NCI-H524 treated with DMSO at 0.1 percent for 48 hours (cell line): ENCODE measurements at places on chromosomes 13 and 19.

GRCh38 chr19:54916822-54917221 is 10.9 kb downstream of the NCR1 start:
- DNase-seq = no peak

DNA sequence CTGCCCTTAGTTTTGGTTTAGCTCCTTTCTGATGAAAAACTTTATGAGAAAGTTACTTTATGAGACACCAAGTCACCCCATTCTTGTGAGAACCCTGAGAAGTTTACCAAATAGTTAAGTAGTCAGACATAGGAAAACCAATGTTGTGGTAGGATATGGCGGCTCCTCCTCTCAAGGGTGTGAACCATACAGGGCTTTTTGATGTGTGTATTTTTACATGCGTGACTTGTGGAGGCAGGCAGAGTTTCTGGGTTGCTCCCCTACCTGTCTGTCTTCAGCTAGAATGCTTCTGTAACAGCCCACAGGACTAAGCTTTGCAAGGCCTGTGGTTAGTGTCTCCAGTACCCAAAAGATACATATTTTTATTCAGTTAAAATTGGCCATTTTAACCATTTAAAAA is 18.3 kb downstream of the UBAC2 start:
- no peak for DNase-seq

DNA sequence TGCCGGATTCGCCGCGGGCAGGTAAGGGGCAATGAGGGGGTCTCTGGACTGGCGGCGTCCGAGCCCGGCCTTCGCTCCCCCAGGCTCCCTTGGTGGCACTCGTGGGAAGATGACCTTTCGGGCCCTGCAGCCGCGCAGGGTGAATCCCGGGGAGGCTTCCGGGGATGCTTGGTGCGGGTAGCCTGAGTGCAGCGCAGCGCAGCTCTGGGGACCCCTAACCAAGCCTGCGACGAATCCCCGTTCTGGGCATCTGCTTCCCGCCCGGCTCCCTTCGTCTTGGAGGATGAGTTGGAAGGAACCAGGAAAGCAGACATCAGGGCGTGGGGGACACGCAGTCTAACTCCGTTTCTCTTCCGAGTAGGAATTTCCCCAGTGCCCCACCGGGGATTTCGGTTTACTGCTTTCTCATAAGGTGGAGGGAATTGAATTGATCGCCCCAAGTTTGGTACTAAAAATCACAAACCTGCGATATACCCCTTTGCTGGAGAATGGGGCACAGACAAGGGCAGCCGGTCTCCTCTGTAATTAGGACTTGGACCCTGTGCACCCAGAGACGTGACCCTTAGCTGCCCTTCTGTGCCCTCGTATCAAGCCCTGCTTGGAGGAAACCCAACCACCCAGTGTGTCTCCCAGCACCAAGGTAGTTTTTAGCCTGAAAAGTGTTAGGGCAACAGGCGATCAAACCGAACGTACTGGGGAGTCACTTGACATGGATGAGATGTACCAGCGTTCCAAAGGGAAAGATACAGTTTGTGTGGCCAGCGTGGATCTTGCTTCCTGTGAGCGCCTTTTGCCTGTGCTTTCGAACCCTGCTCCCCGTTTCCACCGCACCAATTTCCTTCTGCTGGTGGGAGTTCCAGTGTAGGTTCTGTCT is 1.0 kb downstream of the GPC5 start:
- DNase-seq = no peak

DNA sequence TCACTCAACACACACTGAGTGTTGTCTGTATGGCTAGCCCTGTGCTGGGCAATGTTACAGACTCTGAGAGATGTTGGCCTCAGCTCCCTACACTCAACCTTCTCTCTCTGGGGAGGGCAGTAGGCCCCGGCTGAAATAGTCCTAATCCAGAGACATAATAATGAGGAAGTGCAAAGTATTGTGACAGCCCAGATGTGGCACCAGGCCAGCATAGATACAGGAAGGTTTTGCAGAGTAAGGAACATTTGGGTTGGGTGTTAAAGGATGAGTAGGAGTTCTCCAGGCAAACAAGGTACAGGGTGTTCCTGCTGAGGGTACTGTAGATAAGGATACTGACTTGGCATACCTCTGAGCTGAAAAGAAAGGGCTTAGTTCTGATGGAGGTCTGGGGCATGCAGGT is 2.4 kb downstream of the LIN7B start:
- no peak for DNase-seq

DNA sequence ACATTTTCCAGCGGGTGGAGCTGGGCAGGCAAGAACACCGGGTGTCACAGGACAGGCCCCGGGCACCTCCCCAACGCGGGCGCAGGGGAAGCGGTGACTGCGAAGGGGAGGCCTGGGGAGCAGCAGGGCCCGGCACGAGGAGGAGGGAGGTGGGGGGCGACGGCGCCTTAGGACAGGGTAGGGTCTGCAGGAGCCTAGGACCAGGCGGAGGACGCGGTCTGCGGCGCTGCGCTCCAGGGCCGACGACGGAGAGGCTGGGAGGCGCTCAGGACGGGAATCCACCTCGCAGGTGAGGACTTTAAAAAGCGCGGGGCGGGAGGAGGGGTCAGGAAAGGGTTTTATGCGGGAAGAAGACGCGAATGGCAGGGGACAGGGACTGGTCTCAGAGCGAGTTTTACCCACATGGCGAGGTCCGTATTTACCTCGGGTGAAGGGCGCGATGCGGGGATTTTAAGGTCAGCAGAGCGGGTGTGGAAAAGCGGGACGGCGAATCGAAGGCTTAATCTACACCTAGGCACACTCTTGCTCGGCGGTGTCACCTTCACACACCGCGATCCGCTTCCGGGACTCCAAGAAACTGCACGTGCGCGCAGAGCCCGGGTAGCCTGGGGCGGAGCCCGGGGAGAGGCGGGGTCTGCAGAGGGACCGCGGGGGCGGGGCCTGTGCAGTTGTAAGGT is 13.5 kb downstream of the ERVV-2 start:
- DNase-seq = no peak

- DNase-seq = no peak
Measured at GRCh38 chr19:50858886-50859285, 4.2 kb downstream of the KLK3 start.

DNA sequence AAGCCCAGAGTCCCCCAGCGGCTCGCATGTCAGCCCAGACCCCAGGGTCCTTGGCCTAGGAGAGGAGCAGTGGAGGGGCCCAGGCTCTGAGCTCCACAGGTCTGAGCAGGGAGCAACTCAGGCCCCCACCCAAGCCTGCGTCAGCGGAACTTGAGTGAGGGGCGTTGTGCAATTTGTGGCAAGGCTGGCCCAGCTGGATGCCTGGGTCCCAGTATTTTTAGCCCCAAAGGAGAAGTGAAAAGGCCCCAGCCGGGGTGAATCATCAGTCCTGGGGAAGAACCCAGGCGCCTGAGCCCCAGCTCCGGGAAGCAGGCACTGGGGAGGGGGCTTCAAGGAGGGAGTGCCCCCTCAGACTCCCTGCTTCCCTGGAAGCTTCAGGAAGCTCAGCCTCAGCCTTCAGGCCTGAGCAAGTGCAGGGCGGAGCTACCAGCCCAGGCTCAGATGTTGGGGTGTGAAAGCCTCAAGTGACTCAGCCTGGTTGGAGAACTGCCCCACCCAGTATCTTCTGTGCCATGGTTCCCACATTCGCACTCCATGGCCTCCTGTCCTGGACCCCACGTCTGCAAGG is 7.2 kb downstream of the MED29 start:
- no peak for DNase-seq

GRCh38 chr13:110499621-110500281 is 61.8 kb downstream of the RAB20 start:
- peak; percentile 92 for DNase-seq

- DNase-seq = no peak
Measured at GRCh38 chr13:112637017-112637801, 49.3 kb upstream of the TUBGCP3 start.

- no peak for DNase-seq
Measured at GRCh38 chr13:23289917-23290357, 109.2 kb downstream of the SGCG start.
